ENCODE measurements at places on chromosomes 6 and 20. TPM values are rescaled to one million over a fixed set of nuclear protein-coding genes. Genes with fewer than 3 reads are reported as not detected.

DNA sequence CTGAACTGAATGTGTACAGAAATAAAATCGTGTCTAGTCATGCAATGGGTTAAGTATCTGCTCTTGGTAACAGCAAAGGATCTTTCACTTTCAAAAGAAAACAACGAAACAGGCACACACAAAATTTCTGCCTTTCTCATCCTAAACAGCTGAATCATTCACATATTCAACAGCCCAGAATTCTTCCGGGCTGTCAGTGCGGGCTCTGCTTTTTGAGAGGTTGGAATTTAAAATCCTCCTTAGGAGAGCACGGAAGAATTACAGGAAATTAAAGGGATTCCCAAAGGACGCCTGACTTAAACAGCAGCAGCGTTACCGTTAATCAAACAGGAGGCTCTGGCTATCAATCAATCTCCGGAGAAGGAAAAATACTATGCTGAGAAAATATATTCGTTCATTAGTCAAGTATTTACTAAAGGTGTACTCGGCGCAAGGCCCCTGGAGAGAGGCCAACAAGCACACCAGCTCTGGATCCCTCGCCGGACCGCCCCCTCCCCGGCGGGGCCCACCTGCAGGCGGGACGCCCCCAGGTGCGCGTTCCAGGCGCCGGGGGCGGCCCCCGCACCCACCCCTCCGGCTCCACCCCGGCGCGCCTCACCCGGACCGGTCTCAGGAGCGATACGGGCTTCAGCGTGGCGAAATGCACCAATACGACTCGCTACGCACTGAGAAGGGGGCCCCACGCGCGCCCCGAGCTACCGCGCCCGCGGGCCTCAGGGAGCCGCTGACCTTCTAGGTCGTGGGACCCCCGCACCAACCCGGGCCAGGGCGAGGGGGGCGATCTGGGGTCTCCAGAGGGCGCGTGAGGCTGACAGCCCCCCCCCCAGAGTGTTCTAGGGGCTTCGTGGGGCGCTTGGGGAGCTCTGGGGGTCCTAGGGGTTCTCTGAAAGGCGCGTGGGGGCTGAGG lies 1.0 kb downstream of the NAPB start:
- no peak for DNase-seq

The C20orf204 gene
- 15.7 TPM for polyA plus RNA-seq

The CDH4 gene
- not detected for polyA plus RNA-seq

GRCh38 chr6:7035837-7036249 lies 71.9 kb upstream of the RREB1 start:
- no peak for DNase-seq

The SMLR1 gene
- not detected for polyA plus RNA-seq

DNA sequence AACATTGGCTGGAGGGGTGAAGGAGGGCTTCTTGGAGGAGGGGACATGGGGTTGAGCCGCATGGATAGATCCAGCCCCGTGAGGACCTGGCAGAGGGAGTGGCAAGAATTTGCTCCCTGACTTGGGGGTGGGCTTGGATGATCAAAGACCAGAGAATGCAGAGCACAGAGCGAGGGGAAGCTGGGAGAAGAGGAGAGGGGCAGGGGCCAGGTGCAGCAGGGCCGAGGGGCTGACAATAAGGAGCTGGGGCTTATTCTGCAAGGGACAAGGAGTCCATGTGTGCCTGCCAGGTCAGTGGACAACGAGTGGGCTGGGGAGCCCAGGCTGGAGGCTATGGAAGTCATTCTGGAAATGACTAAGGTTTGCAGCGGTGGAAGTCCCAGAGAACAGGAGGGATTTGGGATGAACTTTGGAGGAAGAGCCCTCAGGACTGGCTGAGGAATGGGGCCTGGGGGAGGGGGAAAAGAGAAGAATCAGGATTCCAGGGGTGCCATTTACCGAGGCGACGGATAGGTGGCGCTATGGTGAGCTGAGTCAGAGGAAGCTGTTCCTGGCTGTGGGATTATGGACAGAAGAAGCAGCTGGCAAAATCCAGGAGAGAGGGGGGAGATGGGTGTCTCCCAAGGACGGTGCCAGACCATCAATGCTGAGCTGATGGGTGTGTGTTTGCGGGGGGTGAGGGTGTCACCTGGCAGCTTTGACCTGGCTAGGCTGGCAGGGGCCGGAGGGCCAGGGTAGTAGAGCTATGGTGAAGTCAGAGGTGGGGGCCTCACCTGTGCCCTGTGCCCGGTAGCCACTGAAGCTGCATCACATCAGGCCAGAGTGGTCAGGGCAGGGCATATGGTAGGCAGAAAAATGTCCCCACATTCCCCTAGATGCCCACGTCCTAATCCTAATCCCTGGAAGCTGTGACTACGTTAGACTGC lies 7.8 kb downstream of the KCNG1 start:
- no peak for DNase-seq

The CABLES2 gene
- polyA plus RNA-seq = 2.2 TPM

DNA sequence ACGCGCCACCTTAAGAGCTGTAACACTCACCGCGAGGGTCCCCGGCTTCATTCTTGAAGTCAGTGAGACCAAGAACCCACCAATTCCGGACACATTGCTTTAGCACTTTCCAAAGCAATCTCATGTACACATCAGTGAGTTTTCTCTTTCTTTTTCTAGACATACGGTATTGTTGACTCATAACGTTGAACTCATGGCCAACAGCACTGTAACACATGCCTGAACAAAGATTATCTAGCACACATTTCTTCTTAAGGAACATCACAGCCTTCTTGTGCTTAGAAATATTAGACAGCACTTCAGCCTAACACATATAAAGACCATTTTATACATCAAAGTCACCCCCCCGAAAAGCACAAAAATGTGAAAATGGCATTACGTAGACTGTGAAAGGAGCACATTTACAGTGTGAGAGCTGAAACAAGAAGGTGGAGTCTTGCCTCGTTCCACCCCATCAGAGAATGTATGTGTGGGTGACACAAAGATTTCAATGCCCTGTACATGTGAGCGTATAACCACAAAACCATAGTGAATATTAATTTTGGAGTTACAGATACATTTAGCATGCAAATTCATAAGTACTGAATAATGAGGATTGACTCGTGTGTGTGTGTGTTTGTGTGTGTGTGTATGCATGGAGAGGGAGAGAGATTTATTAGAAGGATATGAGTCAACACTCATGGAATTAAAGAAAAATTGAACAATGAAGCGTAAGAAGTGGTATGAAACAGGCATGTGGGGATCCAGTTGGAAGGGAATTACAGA lies 134.1 kb downstream of the FAM83B start:
- no peak for DNase-seq

- DNase-seq = peak; percentile 72
Observed at GRCh38 chr20:63979557-63980316, at the start of gene SAMD10. TSS of gene SAMD10 (minus strand) at chr20:63979642. CDS start at chr20:63979467, 175 bp downstream.

GRCh38 chr20:62240020-62240685 lies 1.8 kb downstream of the OSBPL2 start:
- DNase-seq = no peak

The NKX2-2 gene
- polyA plus RNA-seq = not detected

The KIF13A gene
- polyA plus RNA-seq = not detected

The MOG gene
- polyA plus RNA-seq = not detected

DNA sequence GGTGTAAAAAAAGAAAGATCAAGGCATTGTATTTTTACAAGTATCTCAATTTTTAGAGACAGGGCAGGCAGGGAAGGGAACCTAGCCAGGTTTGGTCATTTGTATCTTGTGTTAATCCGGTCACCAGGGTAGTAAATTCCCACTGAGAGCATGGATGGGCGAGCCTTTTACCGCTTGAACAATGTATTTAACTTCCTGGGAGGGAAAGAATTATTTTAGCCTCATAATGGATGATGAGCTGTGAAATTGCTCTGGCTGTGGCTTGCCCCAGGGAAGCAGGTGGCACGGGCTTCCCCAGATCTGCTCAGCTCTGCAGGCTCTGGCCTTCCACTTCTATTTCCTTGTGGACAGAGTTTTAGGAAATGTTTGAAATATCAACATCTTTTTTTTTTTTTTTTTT lies 72.9 kb downstream of the TOX2 start:
- DNase-seq = no peak

DNA sequence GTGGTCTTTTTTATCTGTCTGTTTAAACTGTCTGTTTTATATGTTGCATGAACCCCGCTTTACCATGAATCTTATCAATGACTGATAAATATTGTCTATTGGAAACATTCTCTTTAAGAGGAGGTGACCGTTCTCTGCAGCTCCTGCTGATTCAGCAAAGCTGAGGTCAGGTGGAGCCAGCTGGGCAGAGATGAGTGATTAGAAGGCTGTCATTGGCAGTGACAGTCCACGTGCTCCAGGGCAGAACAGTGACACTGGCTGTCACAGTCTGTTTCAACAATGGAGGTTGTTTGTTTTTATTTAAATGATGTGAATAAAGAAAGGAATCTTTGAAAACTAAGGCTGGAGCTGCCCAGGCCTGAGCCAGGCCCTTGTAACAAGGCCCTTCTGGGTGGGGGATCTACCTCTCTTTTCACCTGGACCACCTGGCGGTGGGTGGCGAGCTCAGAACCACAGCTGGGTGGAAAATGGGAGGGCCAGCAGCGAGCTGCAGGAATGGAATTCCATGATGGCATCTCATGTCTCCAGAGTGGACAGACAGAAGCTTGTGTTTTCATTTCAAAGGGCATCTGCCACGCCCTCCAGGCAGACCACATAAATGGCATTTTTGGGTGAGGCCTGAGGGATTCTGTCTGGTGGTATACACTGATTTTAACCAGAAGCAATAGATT lies 12.6 kb downstream of the SYNJ2 start:
- DNase-seq = no peak

- peak; percentile 51 for DNase-seq
Observed at GRCh38 chr6:137389150-137389704, 105.0 kb downstream of the OLIG3 start.

GRCh38 chr6:12951415-12951814 lies 234.8 kb downstream of the PHACTR1 start:
- no peak for DNase-seq

The ZKSCAN8 gene
- polyA plus RNA-seq = 5.8 TPM

GRCh38 chr20:16587066-16587465 lies 13.8 kb upstream of the KIF16B start:
- no peak for DNase-seq

The PCMT1 gene
- polyA plus RNA-seq = 126 TPM

GRCh38 chr6:159788753-159789376 lies 537 bp downstream of the TCP1 start:
- DNase-seq = no peak

All from GM12878 (cell line).